ENCODE measurements at places on chromosomes 7 and 10.

DNA sequence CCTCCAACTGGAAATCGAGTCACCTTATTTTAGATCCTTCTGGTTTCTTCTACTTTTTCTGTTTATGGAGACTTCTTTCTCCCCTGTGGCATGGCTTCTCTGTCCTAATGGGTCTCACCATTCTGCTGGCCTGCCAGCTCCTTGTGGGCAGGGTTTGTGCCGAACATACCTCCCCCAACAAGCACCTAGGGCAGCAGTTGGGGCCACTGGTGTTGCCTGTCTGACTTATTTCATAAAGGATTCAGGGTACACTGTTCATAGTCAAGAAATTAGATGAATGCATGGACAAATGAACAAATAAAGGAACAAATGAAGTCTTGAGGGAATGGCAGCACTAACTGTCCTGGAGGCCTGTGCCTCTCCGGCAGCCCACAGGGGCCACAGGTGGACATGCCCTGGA lies 55.6 kb upstream of the DOCK1 start:
- DNase-seq = no peak

DNA sequence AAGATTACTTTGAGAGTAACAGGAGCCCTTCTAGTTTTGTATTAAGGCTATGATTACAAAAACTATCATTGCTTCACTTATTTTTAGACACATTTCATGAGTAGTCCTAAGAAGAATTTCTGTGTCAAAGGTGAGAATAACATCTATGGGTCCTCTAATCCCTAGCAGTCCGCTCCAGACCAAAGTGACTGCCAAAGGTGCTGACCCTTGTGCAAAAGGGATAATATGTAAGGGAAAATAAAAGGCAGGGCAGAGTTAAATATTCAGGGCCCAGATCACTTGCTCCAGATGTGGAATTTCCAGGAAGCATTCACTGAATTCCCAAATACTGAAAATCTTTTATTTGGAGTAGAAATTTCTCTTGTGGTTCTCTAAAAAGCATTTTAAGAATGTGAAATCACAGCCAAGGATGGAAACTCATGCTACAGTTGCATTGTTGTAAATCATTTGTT lies 29.3 kb downstream of the RHOBTB1 start:
- no peak for DNase-seq

DNA sequence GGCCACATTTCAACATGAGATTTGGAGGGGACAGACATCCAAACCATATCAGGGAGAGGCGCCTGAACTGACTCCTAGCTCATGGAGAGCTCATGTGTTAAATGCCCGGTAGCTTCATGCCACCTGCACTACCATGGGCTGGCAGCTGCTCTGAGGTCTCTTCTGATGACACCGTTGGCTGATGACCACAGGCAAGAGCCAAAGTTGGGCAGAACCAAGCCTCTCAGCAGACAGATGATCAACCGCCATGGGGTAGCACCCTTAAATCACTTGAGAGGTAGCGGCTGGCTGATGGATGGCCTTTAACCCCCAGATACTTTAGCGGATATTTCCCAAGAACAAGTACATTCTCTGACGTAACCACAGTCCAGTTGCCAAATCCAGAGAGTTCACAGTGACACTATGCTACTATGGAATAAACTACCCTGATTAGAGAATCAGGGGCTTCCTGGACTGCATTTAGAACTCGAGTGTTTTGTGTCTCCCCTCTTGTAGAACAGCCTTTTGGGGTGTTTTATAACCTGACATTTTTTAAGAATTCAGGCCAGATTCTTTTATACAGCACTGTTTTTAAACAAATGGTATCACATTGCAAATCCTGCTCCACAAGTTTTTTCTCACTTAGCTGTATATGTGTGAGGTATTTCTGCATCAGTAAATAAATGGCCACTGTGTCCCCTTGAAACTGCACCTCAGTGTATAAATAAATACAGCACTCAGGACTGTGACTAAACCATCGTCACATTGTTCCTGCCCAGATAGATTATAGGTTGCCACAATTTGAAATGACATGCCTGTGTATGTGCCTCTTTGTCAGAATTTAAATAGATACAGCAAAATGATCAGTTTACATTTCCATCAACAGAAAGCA lies 30.8 kb upstream of the DRGX start:
- DNase-seq = no peak

DNA sequence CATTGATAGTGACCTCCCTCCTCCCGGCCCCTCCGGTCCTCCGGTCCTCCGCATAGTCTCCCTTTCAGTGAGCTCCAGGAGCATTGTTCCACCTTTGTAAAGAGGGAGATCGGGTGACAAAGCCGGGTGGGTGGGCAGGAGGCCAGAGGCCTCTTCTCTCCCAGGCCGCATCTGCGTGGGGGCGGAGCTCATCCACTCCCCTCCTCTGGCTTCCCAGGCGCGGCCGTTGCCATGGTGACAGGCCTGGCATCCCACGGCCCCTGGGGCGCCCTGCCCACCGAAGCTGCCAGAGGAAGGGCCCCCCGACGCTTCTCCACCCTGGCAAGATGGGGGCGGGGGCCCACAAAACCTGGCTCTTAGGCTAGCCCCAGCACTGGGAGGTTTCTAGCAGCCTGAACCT lies 4.4 kb upstream of the FZD9 start:
- DNase-seq = no peak

DNA sequence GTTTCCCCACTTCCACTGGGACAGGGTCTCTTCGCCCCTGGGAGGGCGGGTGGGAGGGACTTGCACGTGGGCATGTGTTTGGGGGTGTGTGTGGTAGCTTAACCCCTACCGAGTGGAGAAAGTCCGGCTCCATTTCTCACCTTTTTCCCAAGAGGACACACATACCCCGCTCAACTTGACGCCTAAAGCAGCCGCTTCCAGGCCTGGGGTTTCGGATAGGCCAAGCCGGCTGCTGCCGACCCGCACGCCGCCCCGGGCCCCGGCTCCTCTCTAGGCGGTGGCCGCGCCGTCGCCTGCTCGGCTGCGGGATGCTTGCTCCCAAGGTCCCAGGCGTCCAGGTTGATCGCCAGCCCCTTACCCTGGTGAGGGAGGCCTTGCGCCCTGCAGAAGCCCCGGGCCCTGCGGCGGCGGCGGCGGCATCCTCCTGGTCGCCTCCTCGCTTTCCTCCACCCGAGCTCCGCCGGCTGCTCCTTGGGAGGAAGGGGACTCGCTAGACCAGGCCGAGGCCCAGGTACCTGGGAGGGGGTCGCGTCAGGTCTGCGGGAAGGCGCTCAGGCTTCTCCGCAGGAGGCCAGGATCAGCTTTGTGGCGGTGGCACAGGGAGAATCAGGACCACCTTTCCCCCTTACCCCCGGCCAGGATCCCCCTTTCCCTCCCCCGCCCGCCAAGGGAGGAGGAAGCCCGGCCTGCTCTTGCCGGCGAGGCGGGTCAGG lies 3.2 kb upstream of the GATA3 start:
- no peak for DNase-seq

- DNase-seq = no peak
These were observed 709.9 kb upstream of the LRRTM3 start for GRCh38 chr10:66215920-66216319.

- peak; percentile 67 for DNase-seq
These were observed 31.8 kb downstream of the SMURF1 start for GRCh38 chr7:99112097-99112496.

DNA sequence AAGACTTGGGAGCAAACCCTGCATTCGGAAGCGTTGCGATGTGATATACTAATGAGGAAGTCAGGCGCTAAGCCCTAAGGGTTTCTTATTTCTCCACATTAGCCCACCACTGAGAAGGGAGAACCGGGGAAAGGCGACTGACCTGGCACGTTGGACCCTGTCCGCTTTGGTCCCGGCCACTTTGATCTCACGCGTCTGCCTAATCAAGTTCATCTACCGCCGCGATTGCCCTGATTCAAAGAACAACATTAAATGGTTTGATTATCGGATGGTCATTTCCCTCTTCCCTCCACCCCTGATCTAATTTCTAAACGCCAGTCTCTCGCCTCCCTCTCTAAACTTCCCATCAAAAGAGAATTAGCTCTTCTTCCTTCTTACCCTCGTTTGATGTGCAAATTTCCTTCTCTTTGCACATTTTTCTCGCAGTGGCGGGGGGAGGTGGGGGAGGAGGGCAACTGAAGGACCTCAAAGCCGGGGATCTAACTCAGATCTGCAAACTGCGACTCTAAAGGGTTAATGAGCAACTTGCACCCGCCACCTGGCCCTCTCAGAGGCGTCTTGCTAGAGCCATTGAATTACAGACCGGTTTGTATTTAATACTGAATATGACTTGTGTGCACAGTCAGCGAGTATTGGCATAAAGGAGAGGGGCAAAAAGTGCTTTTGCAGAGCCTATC lies 687 bp upstream of the DKK1 start:
- DNase-seq = peak; percentile 44

DNA sequence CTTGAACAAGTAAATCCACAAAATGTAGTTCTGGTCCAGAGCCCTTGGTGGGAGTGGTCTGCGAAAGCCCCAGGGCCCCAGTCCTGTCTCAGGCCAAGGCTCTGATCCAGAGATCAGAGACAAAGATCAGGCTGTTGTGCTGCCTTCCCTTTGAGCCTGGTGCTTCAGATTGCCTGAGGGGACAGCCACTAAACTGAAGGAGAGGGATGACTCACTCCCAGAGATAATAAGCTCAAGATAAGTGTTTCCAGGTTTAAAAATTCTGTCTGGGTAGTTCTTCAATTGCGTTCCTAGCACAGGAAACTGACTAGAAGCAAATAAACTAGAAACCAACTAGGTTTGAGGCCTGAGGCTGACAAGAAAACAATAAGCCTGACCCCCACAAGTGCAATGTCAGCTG lies 190.2 kb downstream of the RAMP3 start:
- DNase-seq = peak; percentile 22

- DNase-seq = no peak
These were observed 165.0 kb downstream of the RGS10 start for GRCh38 chr10:119377451-119377957.

- DNase-seq = no peak
These were observed 22.1 kb downstream of the TMEM106B start for GRCh38 chr7:12233175-12233574.

DNA sequence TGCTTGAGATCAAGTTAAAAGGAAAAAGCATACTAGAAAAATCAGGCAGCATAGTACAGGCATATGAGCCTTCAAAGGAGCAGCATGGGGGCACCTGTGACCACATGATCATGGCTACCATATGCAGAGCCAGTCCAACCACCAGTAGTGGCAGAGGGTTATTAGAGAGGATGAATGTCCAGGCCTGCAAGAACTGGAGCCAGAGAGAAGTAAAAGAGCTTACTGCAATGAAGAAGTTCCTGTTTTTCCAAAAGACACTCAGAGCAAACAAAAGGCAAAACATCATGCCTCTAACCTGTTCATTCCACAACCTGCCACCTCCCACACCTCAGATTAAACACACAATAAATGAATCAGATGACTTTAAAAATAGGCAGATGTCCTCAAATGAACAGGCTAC lies 99.6 kb upstream of the NAMPT start:
- no peak for DNase-seq

GRCh38 chr10:96365571-96365970 lies 6.8 kb upstream of the OPALIN start:
- no peak for DNase-seq

DNA sequence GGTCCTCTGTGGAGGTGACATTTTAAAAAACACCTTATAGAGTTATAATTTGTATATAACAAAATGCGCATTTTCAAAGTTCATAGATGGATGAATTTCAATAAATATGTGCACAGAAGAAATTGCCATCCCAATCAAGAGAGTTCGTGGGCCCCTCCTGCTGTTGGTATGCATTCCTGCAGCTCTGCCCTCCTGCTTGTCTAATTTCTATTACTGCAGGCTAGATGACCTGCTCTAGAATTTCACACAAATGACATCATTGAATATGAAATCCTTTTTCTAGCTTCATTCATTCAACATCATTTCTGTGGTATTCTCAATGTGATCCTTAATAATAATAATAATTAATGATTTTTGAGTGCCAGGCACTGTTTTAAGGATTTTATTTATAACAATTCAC lies 348.2 kb downstream of the SDK1 start:
- no peak for DNase-seq

All from SW480 (cell line).